Endothelial cell (in vitro differentiated cells): ENCODE measurements at places on chromosomes 7 and 10.
A peak's percentile ranks its signal among the peaks of the same experiment; 100 is the strongest.

DNA sequence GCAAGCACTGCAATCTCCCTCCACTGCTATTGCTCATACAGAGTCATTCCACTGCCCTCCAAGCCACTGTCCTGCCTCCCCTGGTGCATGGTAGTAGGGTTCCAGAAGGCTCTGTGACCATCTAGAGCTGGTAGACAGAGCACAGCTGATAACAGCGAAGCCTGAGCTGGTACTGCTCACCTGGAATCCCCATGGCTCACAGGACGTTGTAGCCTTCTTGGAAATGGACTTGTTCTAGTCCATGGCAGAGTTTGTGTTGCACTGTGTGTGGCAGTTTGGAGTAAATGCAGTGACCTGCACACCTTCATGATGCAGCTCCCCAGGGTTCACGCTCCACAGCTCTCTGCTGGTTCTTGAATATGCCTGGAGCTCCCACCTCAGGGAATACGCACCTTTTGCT is 67.0 kb downstream of the ITGA8 start:
- DNase-seq = no peak

GRCh38 chr10:97684866-97685394 is 2.1 kb downstream of the AVPI1 start:
- no peak for DNase-seq

DNA sequence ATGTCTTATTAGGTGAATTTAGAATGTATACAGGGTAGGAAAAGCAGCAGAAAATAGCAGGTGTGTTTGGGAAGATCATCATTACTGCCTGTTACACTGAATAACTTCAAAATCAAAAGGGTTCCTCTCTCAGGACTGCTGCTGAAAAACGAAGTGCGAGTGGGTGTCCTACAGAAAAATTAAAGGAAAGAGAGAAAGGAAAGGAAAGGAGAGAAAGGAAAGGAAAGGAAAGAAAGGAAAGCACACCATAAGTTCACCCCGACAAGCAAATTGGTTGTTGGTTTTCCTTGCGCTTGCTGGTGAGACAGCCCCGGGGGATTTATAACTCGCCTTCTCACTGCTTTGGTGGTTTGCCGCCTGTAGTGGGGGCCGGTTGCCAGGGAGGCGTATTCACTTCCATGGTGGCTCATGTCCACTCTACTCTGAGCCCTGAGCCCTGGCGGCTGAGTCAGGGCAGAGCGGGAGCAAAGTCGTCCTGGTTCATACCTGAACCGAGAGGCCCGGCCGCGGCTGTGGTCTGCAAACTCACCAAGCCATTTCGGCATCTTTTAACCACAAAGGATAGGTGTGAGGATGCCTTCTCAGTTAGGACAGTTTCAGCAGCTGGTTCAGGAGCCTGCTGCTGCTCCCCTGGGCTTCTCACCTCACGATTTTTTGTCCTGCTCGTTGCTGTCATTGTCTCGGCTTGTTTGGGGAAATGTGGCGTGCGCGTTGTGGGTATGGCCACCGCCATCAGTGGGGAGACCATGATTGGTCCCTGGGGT is 26.1 kb downstream of the INPP5A start:
- no peak for DNase-seq

GRCh38 chr10:110637558-110638053 is 6.5 kb upstream of the RBM20 start:
- DNase-seq = no peak

DNA sequence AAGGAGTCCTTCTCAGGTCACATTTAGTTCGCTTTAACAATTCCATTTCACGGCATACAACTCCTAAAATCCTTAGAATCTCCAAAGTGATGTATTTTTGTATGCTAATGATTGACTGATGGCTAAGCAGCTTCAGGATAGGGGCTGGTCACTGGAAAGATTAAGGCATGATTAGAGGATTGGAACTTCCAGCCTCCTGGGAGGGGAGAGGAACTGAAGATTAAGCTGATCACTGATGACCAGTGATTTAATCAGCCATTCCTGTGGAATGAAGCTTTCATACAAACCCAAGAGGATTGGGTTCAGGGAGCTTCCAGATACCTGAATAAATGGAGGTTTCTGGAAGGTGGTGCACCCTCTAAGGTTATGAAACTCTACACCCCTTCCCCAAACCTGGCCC is 123.9 kb upstream of the CDK13 start:
- DNase-seq = no peak

- DNase-seq = no peak
Measured at GRCh38 chr7:42460933-42461332, 223.9 kb upstream of the GLI3 start.

GRCh38 chr10:117936566-117936965 is 110.2 kb downstream of the RAB11FIP2 start:
- DNase-seq = no peak

- no peak for DNase-seq
Measured at GRCh38 chr10:93221521-93221920, 147.8 kb downstream of the CYP26A1 start.

- DNase-seq = no peak
Measured at GRCh38 chr7:101553771-101554445, 75.2 kb downstream of the MYL10 start.

DNA sequence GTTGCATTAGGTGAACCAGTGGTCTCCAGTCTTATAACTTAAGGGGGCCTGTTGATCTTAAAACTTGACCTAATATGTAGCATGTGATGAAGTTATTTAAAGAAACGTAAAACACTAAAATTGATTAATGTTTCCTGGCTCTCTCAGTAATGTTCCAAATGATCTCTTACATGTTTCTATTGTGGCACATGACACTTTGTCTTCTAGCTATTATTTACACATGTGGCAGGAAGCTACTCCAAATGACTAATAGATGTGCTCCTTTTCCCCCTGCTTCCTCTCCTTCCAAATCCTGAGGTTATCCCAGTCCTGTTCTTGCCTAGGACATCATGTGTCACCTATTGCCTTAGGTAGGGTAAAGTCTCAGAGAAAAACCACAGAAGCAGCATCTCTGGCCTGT is 89.4 kb downstream of the FAS start:
- DNase-seq = no peak

DNA sequence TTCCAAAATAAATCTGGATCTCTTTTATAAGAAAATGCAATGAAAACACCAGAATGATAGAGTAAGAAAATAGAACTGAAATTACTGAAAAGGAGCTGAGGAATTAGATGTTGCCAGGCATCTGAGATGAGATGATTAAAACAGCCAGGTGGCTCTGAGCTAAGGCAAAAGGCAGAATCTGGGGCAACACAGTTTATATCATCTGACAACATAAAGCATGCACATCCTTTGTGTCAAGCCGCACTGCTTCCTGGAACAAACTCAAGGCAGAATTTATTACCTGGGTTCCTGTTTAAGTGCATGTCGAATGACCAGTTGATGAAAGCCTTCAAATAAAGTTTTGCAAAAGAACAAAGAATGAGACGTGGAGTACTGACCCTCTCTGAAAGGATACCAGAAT is 247.0 kb downstream of the SNX10 start:
- no peak for DNase-seq

DNA sequence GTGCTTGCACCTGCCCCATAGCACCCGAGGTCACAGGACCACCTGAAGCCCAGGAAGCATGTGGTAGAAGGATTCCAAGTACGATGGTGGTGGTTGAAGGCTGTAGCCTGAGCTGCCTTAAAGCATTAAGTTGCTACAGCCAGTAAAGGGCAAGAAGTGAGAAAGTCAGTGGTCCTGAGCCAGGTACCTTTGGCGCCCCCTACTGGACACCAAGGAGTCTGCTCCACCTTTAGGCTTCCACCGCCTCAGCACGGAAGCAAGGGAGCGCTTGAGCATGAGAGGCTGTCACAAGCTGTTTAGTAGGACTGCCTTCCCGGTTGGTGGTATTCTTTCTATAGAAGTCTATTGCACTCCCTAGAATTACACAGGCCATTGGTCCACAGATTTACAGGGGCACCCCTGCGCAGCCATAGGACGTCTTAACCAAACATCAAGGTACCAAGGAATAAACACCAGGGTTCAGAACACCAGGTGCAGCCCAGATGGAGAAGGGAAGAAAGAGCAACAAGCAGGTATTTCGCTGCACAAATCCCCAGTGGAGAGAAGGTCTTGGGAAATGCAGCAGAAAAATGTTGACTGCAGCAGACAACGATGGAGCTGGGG is 2.2 kb downstream of the CRTAC1 start:
- peak; percentile 86 for DNase-seq

- DNase-seq = no peak
Measured at GRCh38 chr10:77670817-77671443, 33.3 kb upstream of the KCNMA1 start.

DNA sequence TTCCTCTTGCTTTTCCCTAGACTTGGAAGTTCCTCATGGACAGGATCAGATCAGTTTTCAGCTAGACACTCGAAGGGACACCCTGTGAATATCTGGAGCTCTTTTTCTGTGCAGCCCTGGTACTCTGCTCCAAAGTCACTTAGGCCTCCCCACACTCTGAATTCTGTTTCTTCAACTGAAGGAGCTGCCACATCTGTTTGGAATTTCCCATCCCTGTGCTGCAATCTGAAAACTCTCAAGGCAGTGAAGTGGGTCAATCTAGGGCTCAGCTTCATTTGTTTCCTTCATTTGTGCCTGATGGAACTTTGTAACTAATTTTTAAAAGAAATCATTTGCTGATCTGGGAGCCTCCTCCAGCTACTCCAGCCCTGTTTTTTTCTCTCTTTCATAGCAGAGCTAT is 9.6 kb downstream of the EPC1 start:
- DNase-seq = no peak

GRCh38 chr7:2166625-2167280 is 66.0 kb downstream of the MAD1L1 start:
- no peak for DNase-seq

DNA sequence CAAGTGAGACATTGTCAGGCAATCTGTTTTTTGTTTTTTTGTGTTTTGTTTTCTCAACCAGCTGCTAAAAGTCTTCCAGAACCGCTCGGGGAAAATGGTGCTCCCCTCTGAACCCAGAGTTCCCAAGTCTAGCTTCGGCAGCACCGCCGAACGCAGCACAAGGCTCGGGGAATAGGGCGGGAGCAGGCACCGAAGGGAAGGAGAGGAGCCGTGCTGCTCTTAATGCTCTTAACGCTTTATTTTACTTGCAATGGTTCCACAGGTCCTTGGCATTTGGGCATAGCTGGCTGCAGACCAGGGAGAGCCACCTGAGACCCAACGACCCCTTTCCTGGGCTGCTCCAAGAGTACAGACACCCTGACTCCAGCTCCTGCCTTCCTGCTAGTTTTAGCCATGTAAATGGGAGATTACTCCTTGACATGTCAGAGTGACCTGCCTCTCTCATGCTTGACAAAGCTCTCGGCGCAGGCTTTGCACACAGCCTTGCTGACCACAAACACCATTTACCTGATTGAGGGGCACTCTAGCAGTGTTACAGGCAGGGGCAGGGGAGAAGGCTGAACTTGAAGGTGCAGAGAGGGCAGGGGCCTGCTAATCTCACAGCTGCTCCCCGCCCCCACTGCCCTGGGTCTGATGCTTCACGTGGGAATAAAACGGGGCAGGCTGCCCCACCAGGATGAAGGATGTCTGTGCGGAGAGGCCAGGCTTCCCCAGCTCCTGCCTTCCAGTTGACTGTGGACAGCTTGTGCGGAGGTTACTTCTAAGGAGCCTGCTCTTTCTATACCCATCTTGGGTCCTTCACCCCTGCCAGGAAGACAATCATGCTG is 58.6 kb upstream of the EFCAB10 start:
- no peak for DNase-seq

- DNase-seq = no peak
Measured at GRCh38 chr10:59692113-59692512, 17.5 kb downstream of the SLC16A9 start.

DNA sequence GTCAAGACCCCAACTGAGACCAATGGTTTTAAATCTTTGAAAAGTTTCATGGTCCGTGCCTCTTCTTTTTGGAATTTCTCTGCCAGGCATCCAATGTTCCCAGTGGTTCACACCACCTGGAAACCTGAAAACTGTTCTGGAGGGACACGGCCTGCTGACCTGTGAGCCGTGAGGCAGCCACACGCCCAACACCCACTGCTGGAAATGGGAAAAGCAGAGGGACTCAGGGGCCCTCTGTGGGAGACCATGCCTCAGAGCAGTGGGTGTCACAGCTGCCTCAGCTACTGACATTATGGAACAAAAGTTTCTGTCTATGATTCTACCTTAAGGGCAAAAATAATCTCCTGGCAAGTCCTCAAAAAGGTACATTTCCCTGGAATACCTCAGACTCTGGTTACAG is 70.4 kb upstream of the VIPR2 start:
- no peak for DNase-seq

GRCh38 chr10:110425684-110426293 is 71.9 kb upstream of the DUSP5 start:
- DNase-seq = no peak

GRCh38 chr7:1906988-1907745 is 237.1 kb downstream of the ELFN1 start:
- no peak for DNase-seq

DNA sequence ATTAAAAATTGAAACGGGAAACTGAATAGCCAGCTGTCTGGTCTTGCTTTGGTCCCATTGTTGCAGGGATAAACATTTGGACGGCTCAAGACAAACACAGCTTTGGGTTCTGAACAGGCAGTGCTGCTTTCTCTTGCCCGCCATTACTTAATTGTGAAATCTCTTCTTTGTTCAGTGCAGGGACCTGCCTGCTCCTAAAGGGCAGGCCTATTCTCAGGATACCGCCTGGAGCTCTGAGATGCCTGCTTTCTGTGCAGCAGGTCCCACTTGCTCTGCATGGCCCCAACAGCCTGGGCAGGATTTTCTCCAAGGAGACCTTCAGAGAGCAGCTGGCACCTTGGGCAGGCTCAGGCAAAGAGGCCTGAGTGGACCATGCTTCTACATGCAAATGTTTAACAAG is 237.6 kb downstream of the KCNMA1 start:
- no peak for DNase-seq

- no peak for DNase-seq
Measured at GRCh38 chr10:943334-944033, 12.0 kb upstream of the LARP4B start.

GRCh38 chr7:107632492-107632865 is 28.1 kb upstream of the SLC26A4 start:
- DNase-seq = no peak

GRCh38 chr10:80448209-80448942 is 5.7 kb upstream of the TSPAN14 start:
- no peak for DNase-seq

GRCh38 chr10:25972631-25973030 is 38.6 kb downstream of the MYO3A start:
- DNase-seq = no peak

GRCh38 chr10:26870766-26871165 is 10.0 kb upstream of the ABI1 start:
- no peak for DNase-seq
